Myometrial cell (primary cell): ENCODE measurements at places on chromosomes 13 and 19. TPM values are rescaled to one million over a fixed set of nuclear protein-coding genes. Genes with fewer than 3 reads are reported as not detected.

Gene ZNF66
- 0.18 and 3.5 TPM in 2 replicates for total RNA-seq

Gene ZNF541
- not detected in 2 replicates for total RNA-seq

Gene APOC4
- not detected in 2 replicates for total RNA-seq

Gene FAM216B
- total RNA-seq = not detected in 2 replicates

Gene RFX1
- 3.7 and 6.7 TPM in 2 replicates for total RNA-seq

Gene EPSTI1
- total RNA-seq = 2.3 and 3.2 TPM in 2 replicates

Gene FXYD3
- total RNA-seq = not detected in 2 replicates

Gene LIM2
- total RNA-seq = not detected in 2 replicates

Gene LACC1
- 1.2 and 6.6 TPM in 2 replicates for total RNA-seq

Gene ODAD3
- under 0.01 and 0.89 TPM in 2 replicates for total RNA-seq

Gene IGFL2
- total RNA-seq = not detected in 2 replicates

Gene ATP5F1D
- 63.1 and 89.1 TPM in 2 replicates for total RNA-seq

Gene MKNK2
- 156 and 174 TPM in 2 replicates for total RNA-seq

Gene IL11
- total RNA-seq = 1.8 and 4.3 TPM in 2 replicates

Gene PTPRS
- 144 and 174 TPM in 2 replicates for total RNA-seq

Gene SLC46A3
- total RNA-seq = 1.2 and 1.9 TPM in 2 replicates

Gene CABP5
- total RNA-seq = not detected in 2 replicates

Gene GRIN3B
- total RNA-seq = 0.58 TPM in 1 of 2 replicates, not detected in the other

Gene CEACAM1
- under 0.01 TPM in 1 of 2 replicates, not detected in the other for total RNA-seq

Gene IGSF23
- 3.7 TPM in 1 of 2 replicates, not detected in the other for total RNA-seq

Gene SLC25A41
- total RNA-seq = not detected in 2 replicates

Gene PEAK3
- not detected in 2 replicates for total RNA-seq

Gene TSSK6
- total RNA-seq = 0.35 and 0.86 TPM in 2 replicates

Gene SMAD9
- 3.9 and 4.6 TPM in 2 replicates for total RNA-seq

Gene PNMA8B
- 0.29 and 0.35 TPM in 2 replicates for total RNA-seq

Gene ZNF256
- 0.29 and 3.5 TPM in 2 replicates for total RNA-seq

Gene SCAMP4
- 120 and 145 TPM in 2 replicates for total RNA-seq

Gene NLRP11
- total RNA-seq = not detected in 2 replicates

Gene LSR
- 0.86 and 3.4 TPM in 2 replicates for total RNA-seq

Gene ZNF254
- total RNA-seq = 1.7 and 3.4 TPM in 2 replicates

Gene RFPL4AL1
- not detected in 2 replicates for total RNA-seq

Gene ZNF135
- total RNA-seq = 0.58 and 2.5 TPM in 2 replicates

Gene SIGLECL1
- not detected in 2 replicates for total RNA-seq

Gene EEF1AKMT1
- 16.3 and 21.0 TPM in 2 replicates for total RNA-seq

Gene ATP4B
- not detected in 2 replicates for total RNA-seq

Gene DIAPH3
- total RNA-seq = 14.1 and 24.5 TPM in 2 replicates

Gene VN1R4
- not detected in 2 replicates for total RNA-seq

Gene ZSWIM4
- total RNA-seq = 2.9 and 3.5 TPM in 2 replicates

Gene PRTN3
- not detected in 2 replicates for total RNA-seq

Gene ZNF44
- total RNA-seq = 2.8 and 4.6 TPM in 2 replicates

Gene C19orf81
- total RNA-seq = not detected in 2 replicates

Gene TSHZ3
- total RNA-seq = 9.5 and 13.8 TPM in 2 replicates

Gene ANGPTL8
- not detected in 2 replicates for total RNA-seq

Gene PRKD2
- total RNA-seq = 23.4 and 25.2 TPM in 2 replicates

Gene GPR12
- total RNA-seq = not detected in 2 replicates

Gene ZNF701
- 3.2 and 7.1 TPM in 2 replicates for total RNA-seq

Gene ZNF763
- total RNA-seq = 0.53 and 0.86 TPM in 2 replicates

Gene ZNF836
- 2.8 and 5.8 TPM in 2 replicates for total RNA-seq

Gene C1QTNF9
- not detected in 2 replicates for total RNA-seq

Gene ZNF549
- total RNA-seq = 2.7 and 2.9 TPM in 2 replicates

Gene KIR3DL2
- total RNA-seq = not detected in 2 replicates

Gene CDX2
- not detected in 2 replicates for total RNA-seq

Gene EIF3K
- total RNA-seq = 515 and 517 TPM in 2 replicates

Gene WDR62
- 9.4 and 11.5 TPM in 2 replicates for total RNA-seq

Gene PSG11
- total RNA-seq = 0.71 TPM in 1 of 2 replicates, not detected in the other

Gene CASP14
- not detected in 2 replicates for total RNA-seq

Gene PLEKHA4
- 24.3 and 32.3 TPM in 2 replicates for total RNA-seq

Gene LILRB3
- total RNA-seq = not detected in 2 replicates

Gene ADAMTS10
- total RNA-seq = under 0.01 and 7.6 TPM in 2 replicates

Gene NLRP8
- total RNA-seq = not detected in 2 replicates
